Bronchial epithelial cell (primary cell): ENCODE measurements at places on chromosomes 11 and 22. TPM values are rescaled to one million over a fixed set of nuclear protein-coding genes. Genes with fewer than 3 reads are reported as not detected.

The UBQLNL gene
- under 0.01 TPM in 1 of 2 replicates, not detected in the other for total RNA-seq

- DNase-seq = no peak
Measured at GRCh38 chr22:30193031-30193775, 53.4 kb downstream of the LIF start.

DNA sequence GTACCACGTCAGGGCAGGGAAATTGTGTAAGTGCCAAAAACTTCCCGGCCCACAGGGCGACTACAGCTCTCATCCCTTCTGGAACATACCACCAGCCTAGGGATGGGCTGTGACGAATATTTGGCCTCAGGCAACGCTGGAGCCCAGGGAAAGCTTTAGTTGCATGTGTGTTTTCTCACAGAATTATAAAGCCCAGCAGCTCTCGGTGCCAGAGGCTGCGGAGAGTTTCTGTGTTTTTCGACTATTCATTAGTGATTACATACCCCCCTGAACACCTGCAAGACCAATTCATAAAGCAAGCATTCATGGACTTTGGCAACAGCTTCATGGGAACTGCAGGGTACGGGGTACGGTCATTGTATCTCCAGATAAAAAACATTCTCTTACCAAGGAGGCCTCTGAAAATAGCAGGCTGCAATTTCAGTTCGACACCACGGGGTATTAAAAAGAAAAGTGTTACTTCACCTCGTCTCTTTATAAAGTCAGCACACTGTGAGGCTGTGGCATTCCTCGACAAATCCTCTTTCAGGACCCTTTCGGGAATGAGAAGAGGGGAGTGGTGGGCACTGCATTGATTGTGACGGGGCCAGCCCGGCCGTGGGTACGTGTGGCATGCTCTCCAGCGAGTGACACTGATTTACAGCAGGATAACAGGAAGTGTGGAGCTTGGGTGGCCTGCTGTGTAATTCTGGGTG is 243.6 kb upstream of the SORL1-AS1 start:
- DNase-seq = no peak

- DNase-seq = peak; percentile 55
Measured at GRCh38 chr11:82775736-82776346, 42.2 kb upstream of the FAM181B start.

- no peak for DNase-seq
Measured at GRCh38 chr11:30830681-30831080, 244.5 kb upstream of the MPPED2 start.
